ENCODE measurements at places on chromosomes 11 and 22.
A peak's percentile ranks its signal among the peaks of the same experiment; 100 is the strongest.

- no peak for DNase-seq
These were observed 85.9 kb downstream of the PAX6 start for GRCh38 chr11:31725176-31725575.

DNA sequence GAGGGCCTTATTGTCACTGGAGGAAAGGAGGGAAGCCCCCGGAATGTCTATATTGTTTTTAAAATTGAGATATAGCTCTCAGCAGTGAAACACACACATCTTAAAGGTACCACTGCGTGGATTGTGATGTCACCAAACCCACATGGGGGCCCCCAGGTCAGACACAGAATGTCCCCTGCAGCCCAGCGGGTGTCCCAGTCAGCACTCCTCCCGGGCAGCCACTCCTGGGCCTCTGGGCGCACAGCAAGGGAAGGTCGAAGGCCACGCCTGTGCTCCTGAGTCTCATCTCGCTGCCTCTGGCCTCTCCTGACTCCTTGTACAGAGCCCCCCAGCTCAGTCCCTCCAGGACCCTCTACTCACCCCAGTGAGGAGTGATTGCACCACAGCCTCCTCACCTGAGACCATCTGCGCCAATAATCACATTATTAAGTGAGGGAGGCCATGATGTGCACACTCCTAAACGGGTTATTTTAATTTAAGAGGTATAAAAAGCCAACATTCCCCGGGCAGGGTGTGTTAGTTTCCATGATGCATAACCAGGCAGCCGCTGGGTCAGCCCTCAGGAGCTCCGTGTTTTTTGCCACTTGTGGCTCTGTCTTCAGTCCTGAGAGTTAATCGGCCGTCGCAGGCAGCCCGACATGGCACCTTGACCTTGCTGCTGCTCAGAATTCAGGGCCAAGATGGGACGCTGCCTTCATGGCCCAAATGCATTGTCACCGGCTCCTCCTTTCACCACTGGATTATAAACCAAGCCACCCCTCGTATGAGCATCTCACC lies 1089.3 kb downstream of the BRD1 start:
- peak; percentile 12 for DNase-seq

- DNase-seq = no peak
These were observed 8.6 kb upstream of the ELF5 start for GRCh38 chr11:34522188-34522587.

GRCh38 chr11:95339086-95339901 lies 108.3 kb upstream of the SESN3 start:
- no peak for DNase-seq

DNA sequence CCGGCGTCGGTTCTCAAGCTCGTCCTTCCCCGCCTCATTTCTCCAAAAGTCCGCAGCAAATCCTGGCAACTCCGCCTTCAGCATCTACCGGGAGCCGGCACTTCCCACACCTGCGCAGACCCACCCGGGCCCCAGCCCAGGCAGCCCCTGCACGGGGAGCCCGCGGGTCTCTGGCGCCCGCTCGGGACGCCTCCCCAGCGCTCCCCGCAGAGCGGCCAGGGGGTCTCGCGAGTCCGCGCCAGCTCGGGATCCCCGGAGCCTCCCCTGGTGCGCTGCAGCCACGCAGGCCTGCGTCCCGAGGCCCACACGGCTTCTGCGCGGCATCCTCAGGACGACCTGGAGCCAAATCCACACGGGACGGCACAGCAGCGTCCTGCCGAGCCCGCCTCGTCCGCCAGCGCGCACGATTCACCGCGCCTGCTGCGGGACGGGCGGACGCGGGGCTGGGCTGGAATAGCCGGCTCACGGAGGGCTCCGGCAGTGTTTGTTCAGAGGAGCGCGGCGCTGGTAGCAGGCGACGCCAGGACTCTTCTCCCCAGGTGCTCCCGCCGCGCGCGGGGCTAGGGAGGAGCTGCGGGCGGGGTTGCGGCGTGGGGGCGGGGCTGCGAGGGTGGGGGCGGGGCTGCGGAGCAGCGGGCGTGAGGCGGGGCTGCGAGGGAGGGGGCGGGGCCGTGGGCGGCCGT lies 816 bp upstream of the PHRF1 start:
- DNase-seq = no peak

DNA sequence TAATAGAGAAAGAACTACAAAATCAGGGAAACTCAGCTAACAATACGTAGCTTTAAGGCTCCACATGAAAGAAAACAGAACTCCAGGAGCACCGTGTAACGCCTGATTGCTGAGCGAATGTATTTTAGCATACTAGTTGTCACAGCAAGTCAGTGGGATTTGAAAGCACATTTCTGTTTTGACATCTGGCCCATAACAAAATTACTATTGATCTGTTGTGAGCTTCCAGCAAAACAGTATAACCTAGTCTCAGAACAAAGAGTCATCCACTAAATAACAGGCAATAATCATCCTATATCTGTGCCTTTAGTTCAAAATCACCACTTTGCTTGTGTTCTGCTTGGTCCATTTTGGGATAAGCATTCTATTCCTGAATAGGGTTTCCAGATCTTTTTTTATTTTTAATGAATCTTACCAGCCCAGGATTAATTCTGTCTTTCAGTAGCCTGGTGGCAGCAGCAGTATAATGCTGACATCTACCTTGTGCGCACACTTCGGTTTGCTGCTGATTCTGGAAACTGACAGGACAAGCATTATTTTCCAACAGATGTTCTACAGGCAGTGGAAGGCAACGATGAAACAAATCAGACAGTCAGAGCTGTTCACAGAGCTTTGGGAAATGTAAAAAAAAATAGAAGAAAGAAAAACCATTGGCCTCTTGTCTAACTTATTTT lies 66.2 kb downstream of the CADM1 start:
- no peak for DNase-seq

- DNase-seq = no peak
These were observed 4.2 kb upstream of the SYN3 start for GRCh38 chr22:33062361-33062760.

GRCh38 chr11:128895526-128895925 lies 4.4 kb downstream of the KCNJ5 start:
- DNase-seq = no peak

DNA sequence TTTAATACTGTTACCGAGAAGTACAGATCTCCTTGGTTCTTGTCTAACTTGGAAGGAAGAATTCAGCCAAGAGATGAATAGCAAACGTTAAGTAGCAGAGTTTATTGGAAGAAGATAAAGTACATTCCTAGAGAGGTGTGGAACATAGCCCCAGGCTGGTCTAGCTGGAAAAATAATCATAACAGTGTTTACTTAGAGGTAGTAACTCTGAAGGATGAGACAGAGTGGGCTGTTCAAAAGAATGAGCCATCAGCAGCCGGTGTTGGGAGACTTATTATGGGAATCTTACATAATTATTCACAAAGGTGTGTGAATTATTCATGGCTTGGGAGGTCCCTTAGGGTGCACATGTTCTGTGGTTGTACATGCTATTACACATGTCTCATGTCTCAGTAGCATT lies 276.5 kb downstream of the LUZP2 start:
- no peak for DNase-seq

GRCh38 chr11:105447936-105448702 lies 161.8 kb upstream of the GRIA4 start:
- DNase-seq = no peak

DNA sequence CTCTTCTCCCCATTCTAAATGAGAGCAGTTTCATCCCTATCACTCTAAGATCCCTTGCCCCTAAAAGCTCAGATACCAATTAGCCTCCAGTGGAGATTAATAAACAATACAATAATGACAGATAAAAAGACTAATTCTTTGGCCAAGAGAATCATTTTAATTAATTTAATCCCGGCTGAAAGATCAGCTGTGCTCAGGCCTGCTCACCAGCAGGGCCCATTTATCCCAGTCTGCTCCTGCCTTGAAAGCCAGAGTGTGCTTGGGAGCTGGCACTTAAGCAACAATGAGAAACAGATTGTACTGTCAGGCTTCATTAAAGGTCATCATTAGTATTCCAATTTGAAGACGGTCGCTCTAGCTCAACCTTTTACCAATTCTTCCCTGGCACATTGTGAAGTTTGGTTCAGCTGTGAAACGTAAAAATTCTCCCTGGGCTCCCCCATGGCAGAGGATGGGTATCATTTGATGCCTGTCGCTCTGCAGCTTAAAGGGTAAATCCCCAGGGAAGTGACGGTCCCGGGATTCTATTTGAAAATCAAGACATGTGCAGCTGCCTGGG lies 36.1 kb upstream of the HTATIP2 start:
- DNase-seq = no peak

All from mesothelial cell of epicardium (in vitro differentiated cells).